Stimulated activated naive B cell treated with anti-CD40 and anti-IgM and Interleukin-4, amounts not matched to agents 10 μg/mL and 1 μg/mL and 100 μg/mL, for 72 hours (primary cell): ENCODE measurements at places on chromosomes 3 and 15.

DNA sequence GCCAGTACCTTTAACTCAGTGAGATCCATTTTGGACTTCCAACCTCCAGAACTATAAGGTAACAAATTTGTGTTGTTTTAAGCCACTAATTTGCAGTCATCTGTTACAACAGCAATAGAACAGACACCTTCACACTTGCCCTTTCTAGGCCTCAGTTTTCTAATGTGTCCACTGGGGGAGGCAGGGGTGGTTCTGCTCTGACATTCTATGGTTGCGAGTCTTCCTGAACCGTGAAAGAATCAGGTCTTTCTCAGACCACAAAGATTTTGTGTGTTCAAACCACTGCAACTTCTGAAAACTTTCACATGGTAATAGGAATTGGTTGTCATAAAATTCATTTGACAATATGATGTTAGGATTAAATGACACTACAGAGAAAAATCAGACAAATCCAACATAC, 26.8 kb upstream of the CSTA start:
- DNase-seq: peak; percentile 43

GRCh38 chr15:52158084-52158765, 33.0 kb downstream of the GNB5 start:
- DNase-seq: no peak

DNA sequence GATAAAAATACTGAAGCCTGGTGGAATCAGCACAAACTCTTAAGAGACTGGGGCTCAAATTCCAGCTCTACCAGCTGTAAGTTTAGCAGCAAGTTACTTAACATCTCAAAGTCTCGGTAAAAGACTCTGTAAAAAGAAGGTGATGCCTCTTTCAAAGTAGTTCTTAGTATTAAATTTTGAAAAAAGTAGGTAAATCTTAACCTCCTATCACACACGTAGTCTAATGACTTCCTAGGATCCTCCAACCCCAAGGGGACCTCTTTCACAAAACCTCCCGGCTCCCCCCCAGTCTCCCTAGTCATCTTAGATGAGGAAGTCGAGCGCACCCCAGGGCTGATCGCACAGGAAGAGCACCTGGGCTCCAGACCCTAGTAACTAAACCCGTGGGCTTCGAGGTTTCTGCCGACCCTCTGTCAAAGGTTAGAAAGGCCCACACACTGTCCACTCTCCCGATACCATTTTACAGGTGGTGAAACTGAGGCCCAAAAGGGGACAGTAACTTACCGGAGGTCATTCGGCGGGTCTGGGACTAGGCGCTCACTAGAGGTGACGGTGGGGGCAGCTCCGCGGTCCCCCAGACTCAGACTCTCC, 427 bp downstream of the MBD4 start:
- peak; percentile 41 for DNase-seq

DNA sequence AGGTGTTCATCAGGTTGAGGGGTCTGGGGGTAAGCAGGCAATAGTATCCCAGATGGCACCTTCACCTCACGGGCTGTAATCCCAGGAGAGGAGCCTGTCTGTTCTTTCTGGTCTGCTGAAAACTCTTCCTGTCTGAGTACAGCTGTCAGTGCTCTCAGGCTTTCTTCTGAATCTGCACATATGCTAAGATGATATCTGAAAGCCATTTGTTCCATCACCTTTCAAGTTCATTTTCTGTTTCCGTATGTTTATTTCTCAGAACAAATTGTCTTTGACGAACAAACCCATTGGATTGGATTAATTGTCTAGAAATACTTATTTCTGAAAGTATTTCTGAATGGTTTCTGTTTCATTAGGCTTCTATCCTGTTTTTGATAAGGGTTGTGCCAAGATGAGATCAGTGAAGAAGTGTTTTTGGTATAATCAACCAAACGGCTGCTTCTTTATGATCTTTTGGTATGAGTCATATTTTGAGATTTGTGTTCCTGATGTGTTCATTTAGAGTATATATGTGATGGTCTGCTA, 13.3 kb downstream of the ZNF592 start:
- DNase-seq: no peak

DNA sequence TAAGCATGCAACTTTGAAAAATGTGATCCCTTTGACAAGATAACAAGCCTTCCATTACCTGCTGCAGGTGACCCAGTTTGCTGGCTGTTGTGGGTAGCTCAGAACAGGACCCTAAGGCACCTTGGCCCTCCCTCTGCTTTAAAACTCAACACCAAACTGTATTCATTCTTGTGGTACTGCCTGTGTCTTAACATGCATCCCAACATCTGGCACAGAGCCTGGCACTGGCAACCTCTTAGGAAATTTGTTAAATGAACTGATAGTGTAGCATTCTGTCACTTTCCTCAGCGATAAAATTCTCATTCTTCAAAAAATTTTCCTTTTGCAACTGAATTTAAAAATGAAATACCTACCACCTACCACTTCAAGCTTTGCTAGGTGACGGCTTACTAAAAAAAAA, 287.3 kb upstream of the ADAMTS9 start:
- no peak for DNase-seq

GRCh38 chr3:42696356-42697288, 6.0 kb downstream of the HHATL start:
- DNase-seq: no peak

- no peak for DNase-seq
These were observed 92.2 kb downstream of the KLHL25 start for GRCh38 chr15:85702321-85703101.

DNA sequence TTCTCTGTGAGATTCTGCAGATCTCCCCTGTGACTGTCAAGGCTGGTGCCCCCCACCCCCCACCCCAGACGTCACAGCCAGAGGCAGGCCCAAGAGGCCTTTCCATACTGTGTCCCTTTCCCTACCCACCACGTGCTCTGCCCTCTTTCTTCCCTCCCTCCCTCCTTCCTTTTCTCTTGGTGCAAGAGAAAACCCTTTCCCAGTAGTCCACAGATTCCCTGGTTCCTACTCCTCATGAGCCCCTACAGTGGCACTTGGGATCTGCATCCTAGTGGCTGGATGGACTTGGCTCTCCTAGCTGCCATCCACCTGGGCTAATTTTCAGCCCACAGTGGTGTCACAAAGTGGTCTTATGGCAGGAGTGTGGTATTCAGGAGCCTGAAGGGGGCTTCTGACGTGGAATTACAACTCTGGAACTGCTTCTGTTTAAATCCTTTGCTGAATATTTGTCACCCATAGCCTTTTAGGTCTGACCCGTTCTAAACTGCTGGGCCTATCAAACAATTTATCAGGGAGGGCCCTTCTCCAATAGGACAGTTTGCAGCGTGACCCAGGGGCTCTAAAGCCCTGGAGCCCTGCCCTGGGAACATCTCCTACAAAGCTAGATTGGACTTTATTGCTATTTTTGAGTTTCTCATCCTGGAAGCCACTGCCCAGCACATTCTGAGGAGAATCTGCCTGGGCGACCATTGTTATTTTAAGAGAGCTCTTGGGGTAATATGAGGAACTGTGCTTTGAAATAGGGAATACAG, 35.3 kb downstream of the KLF13 start:
- no peak for DNase-seq

GRCh38 chr3:131591394-131592014, 88.7 kb upstream of the MRPL3 start:
- DNase-seq: no peak

DNA sequence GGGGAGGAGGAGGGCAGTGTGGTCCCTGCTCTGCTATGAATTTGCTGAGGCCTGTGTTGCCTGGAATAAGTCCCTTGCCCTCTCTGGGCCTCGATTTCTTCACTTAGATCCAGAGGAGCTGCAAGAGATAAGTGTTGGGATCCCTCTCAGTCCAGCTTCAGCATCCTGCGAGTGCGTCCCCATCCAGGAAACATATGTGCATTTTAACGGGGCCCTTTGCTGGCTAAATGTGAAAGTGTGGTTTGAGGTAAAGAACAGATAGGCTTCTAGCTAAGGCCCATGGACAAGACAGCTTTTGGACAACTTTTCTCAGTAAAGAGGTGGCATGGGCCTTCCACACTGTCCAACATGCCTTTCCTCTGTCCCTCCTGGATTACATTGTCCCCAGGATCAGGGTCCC, 26.5 kb downstream of the RPLP1 start:
- DNase-seq: no peak

GRCh38 chr3:169310184-169310939, 353.1 kb downstream of the MECOM start:
- DNase-seq: no peak

DNA sequence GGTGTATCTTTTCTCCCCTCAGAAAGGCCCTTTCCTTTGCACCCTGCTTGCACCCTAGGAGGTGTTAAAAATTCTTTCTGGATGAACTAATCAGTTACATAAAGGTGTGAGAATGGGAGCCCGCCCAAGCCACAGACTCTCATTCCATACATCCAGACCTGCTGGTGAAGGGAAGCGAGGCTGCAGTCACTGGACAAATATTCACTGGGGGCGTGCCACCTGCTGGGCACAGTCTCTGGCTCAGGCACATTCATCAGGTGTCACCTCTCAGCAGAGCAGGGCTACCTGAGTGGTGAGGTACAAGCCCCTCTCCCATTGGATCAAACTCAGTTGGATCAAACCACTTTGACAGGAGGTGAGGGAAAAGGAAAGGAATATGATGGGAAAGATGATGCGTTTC, 52.0 kb downstream of the NTRK3 start:
- DNase-seq: no peak

DNA sequence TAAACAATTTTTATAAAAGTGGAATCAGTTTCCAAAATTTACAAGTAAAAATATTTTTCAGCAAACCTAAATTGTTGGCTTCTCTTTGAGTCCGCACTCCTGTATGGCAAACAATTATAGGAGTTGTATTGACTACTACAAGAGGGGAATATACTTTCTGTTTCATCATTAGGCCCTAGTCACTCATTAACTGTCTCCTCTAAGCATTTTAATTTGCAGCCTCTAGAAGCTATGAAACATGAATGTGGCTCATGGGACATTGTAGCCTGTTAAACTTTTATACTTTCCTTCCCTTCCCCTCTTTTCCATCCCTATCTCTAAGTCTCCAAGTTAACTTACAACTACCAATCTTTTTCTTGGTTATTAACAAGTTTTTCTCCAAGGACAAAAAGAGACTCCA, 58.9 kb upstream of the CBLB start:
- DNase-seq: no peak

DNA sequence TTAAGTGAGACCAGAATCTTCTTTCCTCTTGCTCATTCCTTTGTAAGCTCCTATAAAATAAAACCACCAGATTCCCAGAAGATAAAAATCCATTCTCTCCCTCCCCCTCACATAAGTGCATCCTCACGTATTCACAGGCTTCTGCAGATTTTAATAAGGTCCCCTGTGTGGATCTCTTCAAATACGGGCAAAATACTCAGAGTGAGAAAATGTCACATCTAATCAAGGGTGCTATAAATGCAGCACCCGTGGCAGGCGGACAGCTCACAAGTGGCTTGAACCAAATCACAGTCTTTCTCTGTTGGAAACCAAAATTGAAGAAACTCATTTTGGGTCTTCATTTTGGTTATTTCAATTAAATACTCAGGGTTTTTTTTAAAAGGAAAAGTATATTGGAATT, 212.9 kb upstream of the CMC1 start:
- DNase-seq: no peak

- no peak for DNase-seq
These were observed 20.1 kb upstream of the PLSCR5 start for GRCh38 chr3:146625186-146625775.

DNA sequence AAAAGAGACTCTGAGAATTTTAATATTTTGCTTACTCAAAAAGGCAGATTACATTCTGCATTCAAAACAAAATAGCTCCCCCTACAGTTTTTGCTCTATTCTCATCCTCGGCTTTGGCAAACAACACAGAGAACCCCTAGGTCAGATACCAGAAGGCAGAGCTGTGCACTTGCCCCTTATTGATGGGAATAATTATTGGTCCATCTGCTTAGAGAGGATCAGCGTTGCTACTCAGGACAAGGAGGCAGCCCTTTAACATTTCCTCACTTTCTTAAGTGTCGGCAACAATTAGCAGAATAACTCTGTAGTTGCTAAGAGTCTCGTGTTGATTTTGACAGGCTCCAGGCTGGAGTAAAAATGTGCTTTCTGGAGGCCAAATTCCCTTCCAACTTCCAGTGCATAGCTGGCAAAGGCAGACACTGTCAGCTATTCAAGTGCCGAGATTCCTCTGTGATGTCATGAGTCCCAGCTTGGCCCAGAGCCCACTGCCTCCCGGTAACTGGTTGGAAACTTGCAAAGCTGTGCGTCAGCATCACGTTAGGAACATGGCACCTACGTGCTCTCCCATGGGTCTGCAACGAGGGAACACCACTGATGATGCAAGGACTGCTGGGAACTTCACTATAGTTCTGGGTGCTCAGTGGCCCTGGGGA, 482.7 kb upstream of the ADAMTS9 start:
- DNase-seq: no peak

DNA sequence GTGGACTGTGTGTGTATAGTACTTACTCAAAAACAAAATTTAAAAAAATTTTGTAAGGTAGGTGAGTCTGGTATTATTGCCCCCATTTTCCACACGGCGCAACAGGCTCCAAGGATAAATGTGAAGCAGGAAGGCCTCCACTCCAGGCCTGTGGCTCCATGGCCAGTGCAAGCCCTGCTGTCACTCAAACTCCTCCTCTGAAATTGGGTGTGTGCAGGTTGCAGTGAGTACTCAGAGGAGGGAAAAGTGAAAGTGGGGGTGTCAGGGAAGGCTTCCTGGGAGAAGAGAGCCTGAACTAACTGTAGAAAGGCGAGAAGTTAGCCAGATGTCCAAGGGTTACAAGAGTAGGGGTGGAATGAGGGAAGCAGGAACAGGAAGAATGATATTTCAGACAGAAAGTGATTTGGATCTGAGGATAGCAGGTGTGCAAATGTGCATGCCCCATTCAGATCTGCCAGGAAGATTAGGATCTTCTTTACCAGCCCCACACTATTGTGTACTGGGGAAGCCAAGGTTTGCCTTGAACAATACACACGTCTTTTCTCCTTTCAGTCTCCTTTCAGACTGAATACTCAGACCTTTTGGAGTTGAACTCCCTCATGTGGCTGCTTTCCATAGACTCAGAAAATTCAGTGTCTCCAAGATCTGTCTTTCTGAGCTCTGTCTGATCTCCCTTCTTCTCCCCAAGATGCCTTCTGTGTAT, 48.7 kb upstream of the RYK start:
- DNase-seq: no peak

DNA sequence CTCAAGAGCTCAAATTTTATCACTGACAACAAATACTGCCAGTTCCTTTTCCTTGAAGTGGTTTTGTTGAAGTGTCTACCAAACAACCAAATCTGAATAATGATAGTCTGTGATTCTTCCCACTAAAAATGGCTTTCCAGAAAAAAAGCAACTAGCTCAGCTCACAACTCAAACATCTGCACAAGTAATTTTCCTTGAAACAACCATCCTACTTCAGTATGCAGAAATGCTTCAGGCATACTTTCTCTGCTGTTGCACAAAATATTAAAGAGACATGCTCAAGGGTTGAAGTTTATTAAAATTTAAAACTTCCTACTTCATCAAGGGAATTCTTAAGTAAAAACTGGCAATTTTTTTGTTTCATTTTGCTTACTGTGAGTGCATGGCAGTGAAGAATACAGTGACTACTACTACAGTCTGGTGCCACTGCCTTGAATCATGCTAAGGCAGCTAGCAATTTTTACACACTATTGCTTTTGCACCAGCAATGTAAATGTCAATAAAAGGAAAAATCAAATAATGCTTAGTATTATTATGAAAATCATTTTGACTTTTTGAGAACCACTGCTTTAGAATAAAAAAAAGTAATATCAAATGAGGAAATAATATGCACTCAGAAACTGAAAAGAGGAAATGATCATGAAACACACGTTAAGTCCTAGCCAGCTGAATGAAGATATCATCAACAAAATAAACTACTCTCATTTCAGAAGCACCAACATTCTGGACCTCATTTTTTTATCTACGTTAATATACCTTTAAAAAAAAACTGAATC, 33.6 kb downstream of the VPS13C start:
- DNase-seq: no peak
